Stimulated activated CD8-positive, alpha-beta memory T cell treated with anti-CD3 and anti-CD28 coated beads, Interleukin-4, amount 100 ng/mL, for 24 hours (primary cell): ENCODE measurements at places on chromosomes 7 and 10.

GRCh38 chr7:746155-747061, 19.3 kb upstream of the PRKAR1B start:
- DNase-seq, result no peak

DNA sequence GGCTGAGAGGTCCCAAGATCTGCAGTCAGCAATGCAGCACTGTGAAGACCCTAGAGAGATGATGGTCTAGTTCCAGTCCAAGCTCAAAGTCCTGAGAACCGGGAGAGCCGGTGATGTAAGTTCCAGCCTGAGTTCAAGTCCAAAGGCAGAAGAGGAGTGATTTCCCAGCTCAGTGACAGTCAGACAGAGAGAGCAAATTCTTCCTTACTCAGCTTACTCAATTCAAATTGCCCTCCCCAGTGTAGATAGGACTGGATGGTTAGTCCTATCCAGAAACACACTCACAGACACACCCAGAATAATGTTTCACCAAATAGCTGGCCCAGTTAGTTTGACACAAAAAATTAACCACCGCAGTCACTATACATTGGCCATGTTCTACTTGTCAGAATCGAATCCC, 185.5 kb upstream of the MYO3A start:
- no peak for DNase-seq

DNA sequence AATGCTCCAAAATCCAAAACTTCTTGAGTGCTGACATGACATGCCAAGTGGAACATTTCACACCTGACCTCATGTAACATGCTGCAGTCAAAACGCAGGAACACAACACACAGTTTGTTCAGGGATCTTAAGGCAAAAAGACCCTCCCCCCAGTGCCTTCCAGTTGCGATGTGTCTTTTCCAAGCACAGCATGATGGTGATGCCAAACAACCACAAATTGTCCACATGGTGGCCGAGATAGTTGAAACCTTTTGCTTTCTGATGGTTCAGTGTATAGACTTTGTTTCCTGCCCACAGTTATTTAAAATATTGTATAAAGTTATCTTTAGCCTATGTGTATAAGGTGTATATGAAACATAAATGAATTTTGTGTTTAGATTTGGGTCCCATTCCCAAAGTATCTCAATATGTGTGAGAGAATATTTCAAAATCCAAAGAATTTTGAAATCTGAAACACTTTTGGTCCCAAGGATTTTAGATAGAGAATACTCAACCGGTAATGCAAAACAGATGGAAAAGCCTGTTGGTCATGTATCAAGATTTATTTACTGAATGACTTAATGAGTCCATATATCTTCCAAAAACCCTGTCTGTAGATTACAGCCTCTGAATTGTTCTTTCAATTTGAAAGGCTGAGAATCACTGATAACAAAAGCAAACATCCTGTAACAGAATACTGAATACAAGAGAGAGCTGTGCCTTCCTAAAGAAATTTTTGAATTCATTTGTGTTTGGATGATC, 93.4 kb upstream of the OIT3 start:
- DNase-seq, result no peak

- DNase-seq, result peak; percentile 97
Measured at GRCh38 chr7:39948956-39949928, 814 bp upstream of the CDK13 start.

GRCh38 chr10:89615824-89616223, 29.2 kb downstream of the PANK1 start:
- DNase-seq, result no peak

- DNase-seq, result no peak
Measured at GRCh38 chr7:21920936-21921335, 24.8 kb downstream of the CDCA7L start.

DNA sequence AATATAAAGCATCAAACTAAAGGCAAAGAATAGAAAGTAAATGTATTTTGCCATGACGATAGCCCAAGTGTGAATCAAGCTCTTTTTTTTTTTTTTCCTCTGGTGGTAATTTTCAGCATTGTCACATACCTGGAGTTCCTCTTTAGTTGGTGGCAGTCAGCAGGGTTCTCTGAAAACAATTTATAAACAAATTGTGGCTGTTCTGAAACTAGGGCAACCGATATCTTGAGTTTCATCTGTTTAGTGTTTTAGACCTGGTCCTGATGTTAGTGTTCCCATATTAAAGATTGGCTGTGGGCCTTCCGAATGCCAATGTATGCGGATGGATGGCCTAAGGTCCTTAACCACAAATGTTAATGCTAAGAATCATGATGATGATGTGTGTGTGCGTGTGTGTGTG, 713.1 kb downstream of the GATA3 start:
- DNase-seq, result no peak

GRCh38 chr7:117951691-117952280, 78.5 kb upstream of the CTTNBP2 start:
- DNase-seq, result no peak

- no peak for DNase-seq
Measured at GRCh38 chr10:93032809-93033137, 27.8 kb upstream of the CYP26C1 start.

- DNase-seq, result no peak
Measured at GRCh38 chr7:20786779-20787659, at the start of gene SP8. Gene SP8 (minus strand): TSS chr7:20786886. CDS start chr7:20786798, 88 bp downstream.

- no peak for DNase-seq
Measured at GRCh38 chr10:71970331-71970730, 6.1 kb downstream of the CHST3 start.

GRCh38 chr10:3132036-3133025, 40.3 kb downstream of the PITRM1 start:
- DNase-seq, result no peak

DNA sequence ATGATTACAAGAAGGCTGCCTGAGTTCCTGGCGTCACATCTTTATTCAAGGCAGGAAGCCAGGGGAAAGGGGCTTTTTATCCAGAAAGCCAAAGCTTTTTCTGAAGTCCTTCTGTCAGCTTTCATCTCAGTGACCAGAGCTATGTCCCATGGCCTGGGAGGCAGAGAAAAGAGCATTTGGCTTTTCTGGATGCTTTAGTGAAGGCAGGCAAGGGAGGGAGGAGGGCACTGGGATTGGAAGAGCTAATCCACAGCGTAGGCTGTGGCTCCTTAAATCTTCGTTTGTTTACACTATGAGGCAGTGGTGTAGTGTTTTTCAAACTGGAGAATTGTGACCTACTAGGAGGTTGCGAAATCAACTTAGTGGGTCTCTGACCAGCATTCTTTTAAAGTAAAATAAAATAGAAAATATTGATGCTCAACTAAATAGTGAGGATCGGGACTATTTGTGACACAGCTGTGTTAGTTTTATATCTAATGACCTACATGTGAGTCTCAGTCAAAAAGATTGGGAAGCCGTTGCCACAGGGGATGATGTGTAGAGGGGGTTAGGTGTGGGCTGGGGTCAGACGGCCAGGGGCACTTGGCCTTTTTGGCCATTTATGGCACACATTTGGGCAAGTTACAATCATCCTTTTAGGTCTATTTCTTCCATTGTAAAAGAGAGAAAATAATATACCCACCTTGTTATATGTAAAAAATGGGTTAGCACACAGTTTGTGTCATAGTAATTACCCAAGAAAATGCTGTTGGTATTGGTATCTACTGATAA, 14.1 kb downstream of the CRYGN start:
- DNase-seq, result no peak

- no peak for DNase-seq
Measured at GRCh38 chr7:43618073-43618472, 35.2 kb downstream of the STK17A start.

DNA sequence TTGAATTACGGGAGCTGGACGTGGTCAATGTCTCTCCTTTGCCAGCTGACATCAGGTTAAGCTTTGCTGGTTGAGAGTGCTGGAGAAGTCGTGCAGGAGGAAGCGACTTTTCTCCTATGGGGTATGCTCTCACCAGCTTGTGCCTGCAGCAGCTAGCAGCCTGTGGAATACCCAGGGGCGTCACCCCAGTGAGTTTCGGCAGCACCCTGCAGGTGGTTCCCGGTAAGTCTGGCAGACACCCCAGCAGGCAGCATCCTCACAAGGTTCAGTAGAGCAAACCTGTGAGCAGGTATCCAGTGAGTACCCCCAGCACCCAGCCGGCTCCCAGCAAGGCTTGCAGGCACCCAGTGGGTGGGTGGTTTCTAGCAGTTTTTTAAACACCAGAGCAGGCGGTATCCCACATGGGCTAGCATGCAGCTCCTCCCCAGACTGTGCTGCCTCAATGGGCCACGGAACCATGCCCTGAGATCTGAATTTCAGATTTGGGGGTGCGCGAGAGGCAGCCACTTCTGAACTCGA, 74.8 kb upstream of the SVIL start:
- DNase-seq, result no peak

DNA sequence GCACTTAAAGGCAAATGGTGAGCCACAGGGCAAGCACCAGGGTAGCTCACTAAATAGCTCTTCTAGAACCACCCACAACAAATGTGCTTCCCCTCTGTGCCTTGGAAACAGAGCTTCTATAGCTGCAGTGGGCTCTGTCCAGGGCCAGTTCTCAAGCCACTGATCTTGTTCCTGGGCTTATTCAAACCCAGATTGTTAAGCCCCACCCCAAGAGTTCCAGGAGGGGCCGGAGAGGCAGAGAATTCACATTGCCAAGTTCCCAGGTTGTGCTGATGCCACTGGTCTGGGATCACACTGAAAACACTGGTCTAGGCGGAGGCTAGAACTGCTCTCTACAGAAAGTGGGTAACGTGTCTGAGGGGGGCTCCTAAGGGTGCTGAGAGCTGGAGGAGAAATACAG, 15.4 kb upstream of the KDM7A start:
- no peak for DNase-seq

- DNase-seq, result no peak
Measured at GRCh38 chr10:100364735-100365391, 17.8 kb downstream of the SCD start.

GRCh38 chr7:132941428-132941827, 140.5 kb downstream of the CHCHD3 start:
- no peak for DNase-seq

GRCh38 chr10:77619964-77620703, 17.5 kb downstream of the KCNMA1 start:
- no peak for DNase-seq

- DNase-seq, result no peak
Measured at GRCh38 chr10:13711291-13711690, 124.5 kb downstream of the PRPF18 start.

- DNase-seq, result no peak
Measured at GRCh38 chr10:76352300-76352699, 920.9 kb downstream of the LRMDA start.

DNA sequence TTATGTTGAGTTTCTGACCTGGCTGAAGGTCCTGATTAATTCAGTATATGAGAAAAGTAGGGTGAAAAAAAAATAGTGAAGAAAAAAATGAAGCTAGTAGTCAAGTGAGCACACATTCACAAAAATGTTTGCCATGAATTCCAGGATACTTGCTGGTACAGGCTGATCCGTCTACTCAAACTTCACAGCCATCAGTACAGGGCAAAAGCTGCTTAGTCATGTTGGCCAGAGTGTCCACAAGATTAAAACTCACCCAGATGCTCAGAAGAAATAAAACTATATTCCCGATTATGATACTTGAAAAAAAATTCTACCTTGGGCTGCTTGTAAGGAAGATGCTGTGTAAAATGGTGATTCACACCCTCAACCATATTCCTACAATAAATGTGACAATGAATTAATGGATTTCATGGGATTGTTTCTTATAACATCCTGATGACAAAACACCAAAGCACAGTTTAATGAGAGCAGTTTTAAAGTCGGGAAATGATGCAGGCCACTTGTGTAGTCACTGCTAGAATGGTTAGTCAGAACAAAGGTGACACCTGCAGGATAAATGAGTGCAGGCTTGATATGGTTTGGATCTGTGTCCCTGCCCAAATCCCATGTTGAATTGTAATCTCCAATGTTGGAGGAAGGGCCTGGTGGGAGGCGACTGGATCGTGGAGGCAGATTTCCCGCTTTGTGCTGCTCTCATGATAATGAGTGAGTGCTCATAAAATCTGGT, 49.2 kb upstream of the ANKRD1 start:
- DNase-seq, result no peak

DNA sequence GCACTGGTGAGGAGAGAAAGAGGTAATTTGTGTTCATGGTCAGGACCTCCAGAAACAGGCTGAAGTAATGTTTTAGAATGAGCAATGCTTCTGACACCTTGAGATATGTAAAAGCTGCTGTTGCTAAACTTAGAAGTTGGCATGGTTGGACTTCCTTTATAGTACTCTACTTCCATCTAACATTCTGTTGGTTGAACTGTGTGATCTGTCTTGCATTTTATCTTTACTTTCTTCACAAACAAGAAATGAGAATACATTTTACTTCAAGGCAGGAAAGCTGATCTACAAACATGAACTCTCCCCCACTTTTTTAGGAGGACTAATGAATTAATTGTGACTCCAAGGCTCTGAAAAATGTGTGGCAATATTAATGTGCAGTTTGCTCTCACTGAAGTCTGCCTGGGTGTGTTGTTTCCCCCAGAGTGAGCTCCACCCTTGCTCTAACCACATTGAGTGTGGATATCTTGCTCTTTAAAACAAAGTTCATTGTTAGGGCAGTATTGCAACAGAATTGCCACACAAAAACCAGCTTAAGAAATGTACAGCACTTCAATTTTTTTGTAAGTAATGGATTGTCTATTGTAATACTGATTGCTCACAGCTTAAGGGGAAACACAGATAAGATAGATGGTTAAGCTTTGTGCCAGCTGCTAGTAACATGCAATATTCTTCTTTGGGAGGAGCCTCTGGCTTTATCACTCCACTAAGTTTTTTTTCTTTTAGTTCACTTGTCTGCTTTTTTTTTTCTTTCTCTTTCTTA, 69.0 kb downstream of the ADD3 start:
- no peak for DNase-seq

DNA sequence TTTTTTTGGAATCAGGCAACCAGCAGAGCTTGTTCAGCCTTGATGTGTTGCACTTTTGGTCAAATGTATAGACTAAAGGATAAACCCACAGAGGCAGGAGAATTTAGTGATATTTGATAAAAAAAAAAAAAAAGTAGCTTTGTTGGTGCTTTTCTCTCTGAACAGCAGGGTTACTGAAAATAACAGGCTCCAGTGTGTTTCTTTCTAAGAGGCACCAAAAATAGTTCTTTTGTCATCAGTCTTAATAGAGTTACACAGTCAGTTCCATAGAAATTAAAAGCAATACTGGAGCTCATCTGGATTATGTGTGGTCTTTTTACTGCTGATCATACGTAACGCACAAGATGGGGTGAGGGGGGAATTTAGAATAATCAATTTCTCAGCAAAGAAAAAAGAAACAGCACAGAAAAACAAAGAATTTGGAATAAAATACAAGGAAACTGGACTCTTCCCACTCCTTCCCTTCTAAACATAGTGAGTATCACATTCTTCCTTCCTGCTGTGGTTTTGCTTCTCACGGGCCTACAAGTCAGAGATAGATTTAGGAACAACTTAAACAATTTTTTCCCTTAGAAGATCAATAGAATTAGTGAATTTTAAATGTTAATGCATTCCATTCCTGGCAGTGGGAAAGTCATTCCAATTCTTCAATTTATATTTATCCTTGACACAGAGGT, 178.8 kb upstream of the AKR1E2 start:
- DNase-seq, result no peak

- no peak for DNase-seq
Measured at GRCh38 chr10:114048472-114048871, 4.8 kb downstream of the ADRB1 start.

DNA sequence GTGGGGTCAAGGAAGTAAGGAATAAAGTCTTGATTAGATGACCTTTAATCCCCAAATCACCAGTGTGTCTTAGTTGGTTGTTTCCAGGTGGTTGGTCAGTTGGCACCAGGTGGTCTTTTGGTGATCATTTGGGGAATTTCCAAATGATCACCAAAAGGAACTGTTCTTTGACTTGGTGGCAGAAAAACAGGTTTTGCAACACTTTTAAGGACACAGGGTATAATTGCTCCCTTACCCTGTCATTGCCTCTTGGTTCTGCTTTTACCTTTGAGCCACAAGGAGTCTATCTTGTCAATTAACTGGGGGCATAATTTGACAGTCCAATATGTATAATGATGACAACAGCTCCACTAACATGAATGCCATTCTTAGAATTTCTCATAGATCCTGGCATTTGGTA, 104.2 kb downstream of the ADK start:
- DNase-seq, result no peak
